NCI-H1048 (cell line): ENCODE measurements at places on chromosomes 5 and 9.
A peak's percentile ranks its signal among the peaks of the same experiment; 100 is the strongest.

DNA sequence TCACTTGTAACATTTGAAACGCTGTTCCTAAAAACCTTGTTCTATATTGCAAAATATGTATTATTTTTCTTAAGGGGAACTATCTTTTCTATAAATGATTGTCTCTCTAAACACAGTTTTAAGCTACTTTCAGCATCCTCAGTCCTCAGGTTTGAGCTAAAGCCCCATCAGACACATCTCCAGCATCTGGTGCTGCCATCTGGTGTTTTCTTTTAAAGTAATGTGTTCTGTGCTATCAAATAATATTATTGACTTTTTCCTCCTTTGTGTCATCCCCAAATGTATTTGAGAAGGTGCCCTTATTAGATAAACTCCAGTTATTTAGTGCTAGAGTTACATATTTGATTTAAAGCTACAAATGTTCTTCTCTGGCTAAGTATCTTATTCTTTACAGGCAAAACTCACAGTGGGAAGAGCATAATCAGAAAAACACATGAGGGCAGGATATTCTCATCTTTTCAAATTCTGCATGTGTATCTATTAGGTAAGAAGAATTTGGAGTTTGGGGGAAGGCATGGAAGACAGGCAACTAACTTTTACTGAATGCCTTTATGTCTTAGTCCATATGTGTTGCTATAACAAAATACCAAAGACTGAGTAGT, 27.5 kb downstream of the ZNF474 start:
- no peak for DNase-seq

DNA sequence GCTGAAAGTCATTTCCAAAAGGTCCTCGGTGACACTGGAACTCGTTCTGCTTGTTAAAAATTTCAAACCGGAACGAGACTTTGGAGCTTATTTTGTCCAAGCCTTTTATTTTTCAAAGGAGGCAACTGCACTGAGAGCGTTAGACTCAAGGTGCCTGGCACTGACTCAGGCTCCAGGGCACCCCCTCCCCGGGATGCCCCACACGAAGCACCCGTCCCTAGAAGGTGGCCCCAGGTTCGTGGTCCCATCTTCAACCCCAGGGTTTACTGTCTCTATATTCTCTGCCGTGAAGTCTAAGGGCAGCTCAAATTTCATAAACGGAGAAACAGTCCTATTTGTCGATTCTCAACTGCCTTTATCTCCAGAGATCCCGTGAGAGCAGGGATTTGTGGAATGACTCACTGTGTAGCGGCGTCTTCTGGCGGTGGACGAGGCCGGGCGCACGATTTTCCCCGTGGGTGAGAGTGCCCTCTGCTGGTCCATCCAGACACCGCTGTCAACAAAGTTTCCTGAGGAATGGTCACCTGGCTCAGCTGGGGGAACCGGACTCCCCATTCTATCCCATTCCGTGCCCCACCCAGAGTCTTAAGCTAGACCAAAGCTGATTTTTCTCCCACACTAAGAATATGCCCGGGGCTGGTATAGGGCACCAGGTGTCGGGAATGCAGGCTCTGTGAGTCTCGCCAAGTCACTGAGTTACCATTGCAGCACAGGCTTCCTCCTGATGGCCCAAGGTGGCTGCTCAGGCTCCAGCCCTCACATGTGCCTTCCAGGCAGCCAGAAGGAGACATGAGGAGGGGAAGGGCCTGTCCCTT, 27.1 kb upstream of the SLC6A19 start:
- DNase-seq, result peak; percentile 45

DNA sequence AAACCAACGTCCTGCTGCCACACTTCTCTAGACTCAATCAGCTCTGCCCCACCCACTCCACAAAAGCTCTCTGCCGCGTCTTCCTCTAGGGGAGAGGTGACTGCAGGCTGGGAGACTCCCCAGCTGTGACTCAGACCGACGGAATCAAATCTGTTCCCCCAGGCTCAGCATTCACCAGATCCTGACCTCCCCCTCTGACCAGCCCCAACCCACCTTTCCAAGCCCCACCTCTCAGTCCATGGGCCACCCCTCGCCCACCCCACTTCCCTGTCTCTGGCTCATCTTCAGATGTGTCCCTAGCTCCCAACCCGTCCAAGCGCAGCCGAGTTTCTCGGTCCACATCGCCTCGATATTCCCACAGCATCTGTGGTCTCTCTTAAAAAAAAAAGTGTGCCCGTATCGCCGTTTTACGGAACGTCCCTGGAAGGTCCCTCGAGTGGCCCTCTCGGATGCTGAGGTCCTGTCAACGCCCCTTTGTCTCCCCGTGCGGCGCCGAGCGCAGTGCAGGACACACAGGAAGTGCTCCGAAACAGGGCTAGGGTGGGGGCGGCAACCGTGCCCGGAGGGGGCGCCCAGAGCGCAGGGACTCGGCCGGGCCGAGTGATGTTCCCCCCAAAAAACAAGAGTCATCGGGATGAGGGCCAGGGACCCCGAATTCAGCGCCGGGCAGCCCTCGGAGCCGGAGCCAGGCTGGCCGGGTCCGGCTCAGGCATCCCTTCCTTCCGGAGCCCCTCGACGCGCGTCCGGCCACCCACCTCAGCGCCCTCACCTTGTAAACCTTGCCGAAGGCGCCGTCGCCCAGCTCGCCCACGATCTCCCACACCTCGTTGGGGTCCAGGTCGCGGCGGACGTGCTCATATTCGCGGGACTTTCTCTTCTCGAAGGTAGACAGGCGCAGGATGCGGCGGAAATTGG, 649 bp downstream of the STK10 start:
- no peak for DNase-seq

GRCh38 chr5:150112201-150113046, 26.1 kb upstream of the CSF1R start:
- no peak for DNase-seq

DNA sequence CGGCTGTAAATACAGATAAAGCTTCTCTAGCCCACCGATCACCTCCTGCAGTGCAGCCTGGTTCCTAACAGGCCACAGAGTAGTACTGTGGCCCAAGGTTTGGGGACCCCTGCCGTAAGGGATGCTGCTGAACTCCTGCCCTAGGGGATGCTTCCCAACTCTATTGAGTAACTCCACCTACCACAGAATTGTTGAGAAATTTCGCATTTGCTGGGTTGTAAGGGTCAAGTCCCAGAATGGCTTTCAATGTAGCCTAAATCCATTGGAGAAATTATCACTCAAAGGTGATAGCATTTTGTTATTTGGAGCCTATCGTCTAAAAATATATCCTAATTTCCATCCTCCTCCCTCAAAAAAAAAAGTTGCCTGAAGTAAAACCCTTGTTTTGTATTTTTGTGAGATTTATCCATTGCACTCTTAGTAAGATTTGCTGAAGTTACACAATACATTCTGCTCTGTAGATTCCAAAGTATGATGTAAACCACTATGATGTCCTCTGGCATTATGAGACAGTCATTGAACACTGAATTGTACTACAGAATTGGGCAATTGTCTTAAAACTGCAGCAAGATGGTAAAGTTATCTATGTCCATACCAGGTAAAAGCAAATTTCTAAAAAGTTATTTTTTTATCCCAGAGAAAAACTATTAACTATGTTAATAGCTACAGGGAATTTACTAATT, 14.0 kb downstream of the ACTBL2 start:
- no peak for DNase-seq
